ENCODE measurements at places on chromosomes 11 and 22.

- DNase-seq: no peak
These were observed 116.9 kb upstream of the TTC12 start for GRCh38 chr11:113197446-113197845.

- DNase-seq: peak; percentile 68
These were observed 128.1 kb upstream of the TOP3B start for GRCh38 chr22:22110548-22111266.

- no peak for DNase-seq
These were observed 14.5 kb upstream of the PEX26 start for GRCh38 chr22:18063306-18063705.

- DNase-seq: peak; percentile 79
These were observed 17.6 kb downstream of the RNF185 start for GRCh38 chr22:31177420-31178162.

DNA sequence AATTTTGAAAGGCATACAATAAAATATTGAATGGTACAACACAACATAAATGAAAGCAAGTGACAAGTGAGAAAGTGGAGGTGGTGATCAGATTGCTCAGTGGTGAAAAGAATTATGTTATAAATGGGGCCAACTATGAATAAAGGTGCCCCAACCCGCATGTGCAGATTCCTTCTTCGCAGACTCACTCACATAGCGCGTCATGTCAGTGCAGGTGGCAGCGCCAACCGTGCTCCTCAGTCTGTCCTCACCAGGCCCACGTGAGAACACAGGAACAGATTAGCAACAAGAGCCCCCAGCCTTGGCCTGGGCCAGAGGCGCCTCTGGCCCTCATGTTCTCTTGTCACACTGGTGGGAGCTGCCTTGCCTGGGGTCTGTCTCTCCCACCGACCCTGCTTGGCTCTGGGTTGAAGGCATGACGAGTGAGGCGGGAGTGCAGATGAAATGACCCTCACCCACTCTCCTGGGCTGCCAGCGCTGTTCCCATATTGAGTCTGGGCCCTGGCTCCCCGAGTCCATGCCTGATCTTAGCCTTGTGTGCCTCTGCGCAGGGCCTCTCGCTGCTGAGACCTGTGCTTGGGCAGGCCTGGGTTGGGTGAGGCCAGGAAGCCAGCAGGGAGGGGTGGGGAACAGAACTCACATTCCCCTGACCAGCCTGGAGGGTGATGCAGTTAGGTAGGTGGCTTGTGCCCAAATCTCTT is 6.4 kb downstream of the ATG16L2 start:
- DNase-seq: no peak

- DNase-seq: no peak
These were observed 2.2 kb downstream of the RIN1 start for GRCh38 chr11:66333896-66334604.

GRCh38 chr11:131745405-131745804 is 375.0 kb downstream of the NTM start:
- DNase-seq: no peak

GRCh38 chr11:132084433-132084832 is 714.0 kb downstream of the NTM start:
- DNase-seq: no peak

Data from RCC 7860 (cell line).